Stimulated activated CD8-positive, alpha-beta memory T cell treated with anti-CD3 and anti-CD28 coated beads, Interleukin-15, amount 100 ng/mL, for 24 hours (primary cell): ENCODE measurements at places on chromosomes 12 and 14.

GRCh38 chr14:29897181-29897580 is 30.5 kb downstream of the PRKD1 start:
- no peak for DNase-seq

- no peak for DNase-seq
These were observed 425.2 kb downstream of the ADAMTS20 start for GRCh38 chr12:43126652-43127375.

DNA sequence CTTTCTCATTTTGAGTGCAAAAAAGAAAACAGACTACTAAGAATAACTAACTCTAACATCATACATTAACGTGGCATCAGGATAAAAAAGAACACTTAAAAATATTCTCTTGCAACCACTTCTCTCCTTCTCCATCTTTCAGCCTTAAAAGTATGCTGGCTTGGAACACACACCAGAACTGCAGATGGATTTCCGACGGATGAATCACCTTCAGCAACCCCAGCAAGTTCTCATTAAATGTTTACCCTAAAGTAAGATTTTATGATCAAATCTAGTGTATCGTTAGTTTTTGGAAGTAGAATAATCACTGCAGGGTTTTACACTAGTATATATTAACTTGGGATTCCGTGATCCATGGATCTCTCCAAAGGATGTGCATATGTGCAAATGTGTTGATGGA is 1.2 kb downstream of the NEK9 start:
- DNase-seq, result no peak

- DNase-seq, result no peak
These were observed 11.4 kb downstream of the ANKRD9 start for GRCh38 chr14:102497998-102498677.

DNA sequence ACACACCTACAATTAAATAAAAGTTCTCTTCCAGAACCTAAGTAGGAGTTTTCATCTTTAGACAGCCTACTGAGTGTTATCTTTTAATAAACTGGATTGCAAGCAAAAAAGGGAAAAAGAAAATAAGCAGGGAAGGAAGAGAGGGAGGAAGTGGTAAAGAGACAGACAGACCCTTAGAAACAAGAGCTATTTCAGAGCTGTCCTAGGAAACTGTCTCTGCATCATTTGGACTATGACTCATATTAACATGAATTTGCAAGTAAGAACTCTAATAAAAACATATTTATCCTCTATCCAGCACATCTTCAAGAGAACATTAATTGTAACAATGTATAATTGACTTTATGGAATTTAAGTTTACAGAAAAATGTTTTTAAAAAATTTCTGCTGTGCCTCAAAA is 438.8 kb upstream of the USP15 start:
- no peak for DNase-seq

DNA sequence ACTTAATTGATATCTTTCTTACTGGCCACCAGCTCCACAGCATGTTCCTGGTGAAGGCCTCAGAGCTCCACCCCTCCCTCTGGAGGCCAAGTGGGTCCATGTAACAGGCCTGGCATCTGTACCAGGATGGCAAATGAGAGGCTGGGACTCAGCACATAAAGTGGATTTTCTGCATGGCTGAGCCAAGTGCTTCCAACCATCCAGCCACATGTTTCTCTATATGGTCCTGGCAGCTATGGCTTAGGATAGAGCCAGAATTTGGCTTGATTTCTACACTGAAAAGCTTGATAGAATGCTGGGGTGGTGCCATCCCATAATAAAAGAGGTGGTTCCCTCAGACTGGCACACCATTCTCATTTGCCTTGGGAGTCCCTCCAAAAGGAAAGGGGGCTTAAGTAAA is 94.1 kb downstream of the PAX9 start:
- DNase-seq, result no peak

GRCh38 chr14:53054457-53054856 is 98.7 kb downstream of the DDHD1 start:
- no peak for DNase-seq

DNA sequence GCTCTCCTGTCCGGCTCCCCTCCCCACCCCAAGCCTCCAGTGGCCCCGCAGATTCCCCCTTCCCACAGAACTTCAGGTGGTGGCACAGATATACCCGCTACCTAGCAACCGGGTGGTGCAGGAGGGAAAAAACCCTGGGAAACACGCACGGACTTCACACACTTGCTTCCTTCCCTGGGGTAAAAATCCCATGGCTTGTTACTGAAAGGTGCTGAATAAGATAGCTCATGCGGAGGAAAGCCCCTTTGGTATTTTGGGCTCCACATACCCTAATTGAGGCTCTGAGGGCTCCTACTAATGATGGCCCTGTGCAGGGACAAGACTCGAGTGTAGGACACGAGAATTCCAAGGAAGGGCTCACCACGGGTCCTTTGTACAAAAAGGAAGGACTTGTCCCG is 869 bp upstream of the RIMBP2 start:
- no peak for DNase-seq
